ENCODE measurements at places on chromosomes 7 and 10.

DNA sequence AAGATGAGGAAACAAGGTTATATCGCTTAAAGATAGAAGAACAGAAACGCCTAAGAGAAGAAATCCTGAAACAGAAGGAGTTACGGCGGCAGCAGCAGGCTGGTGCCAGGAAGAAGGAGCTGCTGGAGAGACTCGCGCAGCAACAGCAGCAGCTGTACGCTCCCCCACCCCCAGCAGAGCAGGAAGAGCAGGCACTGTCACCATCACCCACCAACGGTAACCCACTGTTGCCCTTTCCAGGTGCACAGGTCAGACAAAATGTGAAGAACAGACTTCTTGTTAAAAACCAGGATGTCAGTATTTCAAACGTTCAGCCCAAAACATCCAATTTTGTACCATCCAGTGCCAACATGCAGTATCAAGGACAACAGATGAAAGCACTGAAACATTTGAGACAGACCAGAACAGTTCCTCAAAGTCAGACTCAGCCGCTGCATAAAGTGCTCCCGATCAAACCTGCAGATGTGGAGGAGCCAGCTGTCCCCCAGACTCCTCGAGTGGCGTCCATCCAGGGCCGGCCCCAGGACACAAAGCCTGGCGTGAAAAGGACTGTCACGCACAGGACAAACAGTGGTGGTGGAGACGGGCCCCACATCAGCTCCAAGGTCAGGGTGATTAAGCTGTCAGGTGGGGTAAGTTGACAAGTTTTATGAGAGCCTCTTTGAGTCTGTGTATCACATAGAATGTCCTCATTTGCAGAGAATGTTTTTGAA, 67.1 kb downstream of the SHH start:
- DNase-seq, result no peak

DNA sequence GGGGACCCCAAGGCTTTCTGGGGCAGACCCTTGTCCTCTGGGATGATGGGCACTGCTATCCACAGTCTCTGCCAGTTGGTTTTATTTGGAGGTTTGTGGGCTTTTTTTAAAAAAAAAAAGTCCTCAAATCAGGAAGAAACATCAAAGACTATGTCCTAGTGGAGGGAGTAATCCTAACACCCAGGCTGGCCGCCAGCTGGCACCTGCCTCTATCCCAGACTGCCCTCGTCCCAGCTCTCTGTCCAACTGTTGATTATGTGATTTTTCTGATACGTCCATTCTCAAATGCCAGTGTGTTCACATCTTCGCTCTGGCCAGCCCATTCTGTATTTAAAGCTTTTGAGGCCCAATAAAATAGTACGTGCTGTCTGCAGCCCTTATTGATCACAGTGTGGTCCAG, 61.0 kb upstream of the LRRC4 start:
- DNase-seq, result no peak

- no peak for DNase-seq
These were observed 13.0 kb downstream of the ADAM8 start for GRCh38 chr10:133263674-133264073.

GRCh38 chr10:26507441-26507840, 69.3 kb downstream of the APBB1IP start:
- DNase-seq, result no peak

GRCh38 chr7:82700741-82701140, 257.2 kb upstream of the CACNA2D1 start:
- DNase-seq, result no peak

Data from dermis blood vessel endothelial cell (primary cell).